ENCODE measurements at places on chromosomes 1 and 21. TPM values are rescaled to one million over a fixed set of nuclear protein-coding genes. Genes with fewer than 3 reads are reported as not detected.

DNA sequence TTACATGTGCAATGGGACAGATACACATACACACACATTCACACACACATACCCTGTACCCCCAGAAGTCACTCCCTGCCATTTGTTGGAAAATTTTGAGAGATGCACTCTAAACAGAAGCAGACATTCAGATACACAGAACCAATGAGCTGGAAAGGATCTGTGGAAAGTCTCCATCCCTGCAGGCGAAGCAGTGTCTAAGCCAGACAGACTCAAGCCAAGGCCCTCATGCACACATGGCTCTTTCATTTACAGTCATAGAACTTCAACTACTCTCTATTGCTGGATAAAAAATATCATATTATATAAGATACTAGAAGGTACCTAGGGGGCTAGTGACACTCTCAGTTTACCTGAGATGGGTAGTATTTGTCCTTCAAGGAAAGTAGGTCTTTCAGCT, 7.3 kb upstream of the SEC16B start:
- H3K27me3 ChIP-seq, result no peaks in the 10 kb centered on the region
- no peak for DNase-seq
- no peaks in the 10 kb centered on the region for H3K36me3 ChIP-seq
- H3K4me3 ChIP-seq, result no peak overlapping the region

Gene BCAN
- total RNA-seq, result 5.7 TPM

Gene INAVA
- 67.4 TPM for total RNA-seq

DNA sequence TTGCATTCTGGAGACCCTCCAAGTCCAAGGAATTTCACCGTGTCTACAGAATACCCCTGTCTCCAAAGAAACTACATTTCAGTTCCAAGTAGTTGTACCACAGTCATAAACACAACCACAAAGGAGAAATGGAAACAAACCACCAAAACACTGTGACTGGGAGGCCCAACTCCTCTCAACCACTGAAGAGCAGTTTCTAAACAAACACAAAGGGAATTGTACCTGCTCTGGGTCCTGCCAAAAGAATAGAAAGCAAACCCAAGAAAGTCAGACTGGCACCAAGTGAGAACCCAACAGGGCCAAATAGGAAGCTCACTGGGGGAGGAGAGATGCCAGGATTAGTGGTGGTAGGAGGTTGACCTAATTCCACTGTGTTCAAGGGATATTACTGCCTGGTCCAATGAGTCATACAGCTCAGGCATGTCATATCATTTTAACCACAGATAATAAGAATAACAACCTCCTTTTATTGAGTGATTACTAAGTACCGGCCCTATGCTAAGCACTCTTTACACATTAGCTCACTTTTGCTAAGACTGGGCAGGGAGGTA, 123.9 kb upstream of the PPP2R5A start:
- no peaks in the 10 kb centered on the region for H3K27me3 ChIP-seq
- H3K36me3 ChIP-seq, result no peaks in the 10 kb centered on the region
- no peak overlapping the region for H3K4me3 ChIP-seq
- H3K4me1 ChIP-seq, result peaks cover 42% of the 10 kb centered on the region
- no peak for DNase-seq
- H3K27ac ChIP-seq, result no peak overlapping the region

Gene CCDC30
- 2.2 TPM for total RNA-seq

DNA sequence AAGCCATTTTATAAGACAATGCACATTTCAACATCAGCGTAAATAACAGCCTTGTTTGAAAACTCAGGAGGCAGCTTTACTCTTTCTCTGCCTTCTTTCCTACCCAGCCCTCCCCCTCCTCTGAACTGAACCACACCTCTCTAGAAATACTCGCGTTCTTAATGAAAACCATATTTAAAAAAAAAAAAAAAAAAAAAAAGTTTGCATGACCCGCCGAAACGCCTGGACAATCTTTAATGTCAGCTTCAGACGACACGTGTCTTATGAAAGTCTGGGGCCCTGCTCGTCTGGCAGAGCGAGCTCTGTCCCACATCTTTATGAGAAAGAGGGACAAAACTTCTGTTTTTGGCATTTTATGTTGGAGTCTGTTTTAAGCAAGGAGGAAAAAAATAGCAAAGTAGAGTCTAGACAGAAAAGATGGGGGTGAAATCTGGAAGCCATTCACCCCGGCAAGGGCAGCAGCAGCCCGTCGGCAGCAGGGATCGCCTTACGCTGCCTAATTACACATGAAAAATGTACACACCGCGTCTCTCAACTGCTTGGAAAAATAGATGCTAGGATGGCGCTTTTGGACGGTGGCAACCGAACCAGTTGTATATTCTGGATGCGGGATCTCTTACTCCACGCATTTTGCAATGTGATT, 130.4 kb upstream of the ETS2 start:
- no peak for DNase-seq
- no peaks in the 10 kb centered on the region for H3K36me3 ChIP-seq
- no peak overlapping the region for H3K4me3 ChIP-seq
- H3K27me3 ChIP-seq, result no peaks in the 10 kb centered on the region
- no peak overlapping the region for H3K27ac ChIP-seq

Gene MPC2
- 47.2 TPM for total RNA-seq

GRCh38 chr1:219862366-219862765, 66.0 kb downstream of the SLC30A10 start:
- no peaks in the 10 kb centered on the region for H3K36me3 ChIP-seq
- no peak for DNase-seq
- H3K27me3 ChIP-seq, result no peaks in the 10 kb centered on the region
- H3K4me3 ChIP-seq, result no peak overlapping the region
- no peak overlapping the region for H3K27ac ChIP-seq

DNA sequence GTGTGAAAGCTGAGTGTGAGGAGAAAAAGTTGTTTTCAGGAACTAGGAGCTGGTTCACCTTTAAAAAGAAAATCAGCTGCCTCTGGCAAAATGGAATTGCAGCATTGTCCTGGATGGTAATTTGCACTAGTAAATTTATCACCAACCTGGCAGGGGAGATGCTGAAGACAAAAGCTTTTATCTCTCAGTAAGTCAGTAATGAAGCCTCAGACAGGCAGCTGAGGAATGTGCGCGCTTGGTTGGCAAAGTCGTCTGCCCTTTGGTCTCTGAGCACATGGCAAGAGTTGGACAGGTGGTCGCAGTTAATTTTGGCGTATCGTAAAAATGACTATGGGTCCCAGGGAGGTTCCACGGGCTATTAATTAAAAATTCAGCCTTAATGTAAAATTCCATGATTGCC, 131.9 kb downstream of the BACH1 start:
- H3K27ac ChIP-seq, result no peak overlapping the region
- H3K36me3 ChIP-seq, result no peaks in the 10 kb centered on the region
- peaks cover 8% of the 10 kb centered on the region for H3K4me1 ChIP-seq
- H3K4me3 ChIP-seq, result no peak overlapping the region

- H3K4me3 ChIP-seq, result no peak overlapping the region
- H3K36me3 ChIP-seq, result no peaks in the 10 kb centered on the region
- H3K4me1 ChIP-seq, result no peaks in the 10 kb centered on the region
- no peak overlapping the region for H3K27ac ChIP-seq
Measured at GRCh38 chr1:168568346-168568745, 8.1 kb upstream of the XCL1 start.

DNA sequence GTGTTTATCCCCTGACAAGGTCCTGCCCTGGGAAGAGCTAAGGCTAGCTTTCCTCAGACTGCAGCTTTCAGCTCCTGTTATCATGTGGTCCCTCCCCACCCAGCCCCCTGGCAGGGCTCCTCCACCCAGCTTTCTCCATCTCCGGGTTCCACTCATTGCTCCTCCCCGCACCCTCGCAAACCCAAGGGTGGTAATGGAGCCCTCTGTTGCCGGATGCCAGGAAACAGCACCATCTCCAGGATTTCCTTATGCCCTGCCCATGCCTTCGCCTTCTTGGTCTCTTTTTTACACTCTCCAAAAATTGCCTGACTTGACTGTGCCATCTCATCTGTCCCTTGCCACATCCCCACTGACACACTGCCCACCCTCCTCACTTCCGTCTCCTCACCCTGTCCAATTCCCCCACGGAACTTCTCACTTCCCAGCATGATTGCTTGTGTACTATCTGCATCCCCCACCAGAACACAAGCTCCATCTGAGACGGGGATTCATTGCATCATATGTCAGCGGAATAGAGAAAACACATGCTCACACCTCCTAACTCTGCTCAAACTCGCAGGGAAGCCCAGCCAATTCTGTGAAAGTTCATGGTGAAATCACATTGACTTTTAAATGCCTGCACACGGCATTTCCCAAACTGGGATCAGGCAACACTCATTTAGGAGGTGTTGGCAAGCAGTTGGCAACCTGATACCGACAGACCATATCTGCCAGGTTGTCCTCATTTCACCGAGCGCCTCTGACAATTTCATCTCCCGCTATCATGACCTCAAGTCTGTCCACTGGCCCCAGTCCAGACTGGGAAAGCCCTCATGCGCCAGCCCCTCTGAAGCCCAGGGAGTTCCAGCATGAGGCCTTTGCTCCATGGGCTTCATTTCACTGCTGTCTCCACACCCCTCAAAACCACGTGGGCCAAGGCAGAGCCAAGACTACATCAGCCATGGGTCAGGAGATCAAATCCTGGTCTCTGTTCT, 201.1 kb downstream of the MATN1 start:
- no peak overlapping the region for H3K4me3 ChIP-seq
- peak overlapping the region; percentile 27 for H3K27ac ChIP-seq
- peaks cover 57% of the 10 kb centered on the region for H3K27me3 ChIP-seq
- H3K36me3 ChIP-seq, result no peaks in the 10 kb centered on the region

DNA sequence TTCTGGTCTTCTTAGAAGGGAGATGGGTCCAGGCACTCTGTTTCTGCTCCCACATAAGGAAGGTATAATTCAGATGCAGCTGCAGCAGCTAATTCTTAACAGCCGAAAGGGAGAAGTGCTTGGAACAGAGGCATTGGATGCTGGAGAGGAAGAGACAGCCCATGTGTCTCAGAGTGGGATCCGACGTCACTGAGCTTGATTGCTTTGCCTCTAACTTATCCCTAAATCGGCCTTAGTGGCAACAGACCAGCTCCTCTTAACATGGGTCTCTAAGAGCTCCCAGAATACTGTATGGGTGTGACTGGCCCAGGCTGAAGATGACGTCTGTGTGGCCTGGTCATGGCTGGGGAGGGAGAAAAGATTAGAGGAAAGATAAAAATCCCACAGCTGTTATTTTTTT, 40.7 kb upstream of the KCND3 start:
- no peaks in the 10 kb centered on the region for H3K4me1 ChIP-seq
- no peak overlapping the region for H3K4me3 ChIP-seq
- H3K36me3 ChIP-seq, result no peaks in the 10 kb centered on the region
- no peaks in the 10 kb centered on the region for H3K27me3 ChIP-seq

DNA sequence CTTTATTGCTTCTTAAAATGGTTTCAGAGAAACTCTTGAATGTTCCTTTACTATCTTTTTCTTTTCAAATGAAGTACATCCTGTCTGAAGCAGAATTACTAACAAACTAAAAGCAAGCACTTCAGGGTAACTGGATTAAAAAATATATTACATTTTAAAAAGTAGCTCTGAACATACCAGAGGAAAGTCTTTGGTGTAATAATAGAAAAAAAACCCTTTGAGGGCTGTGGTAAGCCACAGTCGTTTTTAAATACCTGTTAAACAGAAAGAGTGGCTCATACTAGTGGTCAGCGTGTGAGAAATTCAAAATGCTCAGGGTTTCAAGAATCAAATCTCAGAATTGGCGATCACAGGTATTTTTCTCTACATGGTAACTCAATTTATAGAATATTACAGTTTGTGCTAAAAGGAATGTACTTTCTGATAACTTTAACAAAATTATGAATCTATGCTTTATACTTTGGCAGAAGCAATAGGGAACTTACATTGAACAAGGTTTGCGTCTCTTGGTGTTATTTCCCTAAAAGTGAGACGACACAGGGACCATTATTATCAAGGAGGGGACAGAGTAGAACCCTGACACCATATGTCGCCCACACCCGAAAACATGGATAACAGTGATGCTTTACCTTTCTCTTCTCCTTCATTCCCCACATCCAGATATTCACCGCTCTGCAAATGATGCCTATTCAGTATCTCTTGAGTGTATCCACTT, 97.0 kb upstream of the DPH5 start:
- no peak for DNase-seq
- H3K27me3 ChIP-seq, result no peaks in the 10 kb centered on the region
- no peak overlapping the region for H3K27ac ChIP-seq

DNA sequence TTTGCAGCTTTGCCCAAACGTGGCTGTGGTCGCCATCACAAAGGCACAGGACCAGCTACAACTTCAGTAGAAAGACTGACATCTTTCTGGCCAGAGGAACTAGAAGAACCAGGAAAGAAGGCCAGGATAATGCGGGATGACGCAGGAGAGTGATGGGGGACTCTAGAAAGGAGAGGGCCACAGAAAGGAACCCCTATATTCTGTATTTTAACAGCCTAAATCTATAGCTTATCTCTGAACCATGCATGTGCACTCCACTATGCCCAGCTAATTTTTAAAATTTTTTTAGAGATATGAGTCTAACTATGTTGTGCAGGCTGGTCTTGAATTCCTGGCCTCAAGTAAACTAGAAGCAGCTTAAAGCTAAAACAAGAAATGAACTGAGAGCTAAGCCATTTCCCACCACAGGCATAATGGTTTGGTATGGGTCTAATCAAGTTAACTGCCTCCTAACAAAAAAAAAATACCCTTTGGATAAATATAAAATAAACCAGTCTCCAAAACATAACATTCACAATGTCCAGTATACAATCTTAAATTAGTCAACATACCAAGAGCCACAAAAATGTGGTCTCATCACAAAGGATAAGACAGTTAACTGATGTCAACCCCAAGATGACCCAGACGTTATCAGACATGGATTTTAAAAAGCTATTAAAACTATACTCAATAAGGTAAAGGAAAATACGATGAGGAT, 18.0 kb downstream of the LTN1 start:
- peaks cover 90% of the 10 kb centered on the region for H3K36me3 ChIP-seq
- H3K27me3 ChIP-seq, result no peaks in the 10 kb centered on the region
- no peaks in the 10 kb centered on the region for H3K4me1 ChIP-seq
- DNase-seq, result no peak
- no peak overlapping the region for H3K4me3 ChIP-seq
- H3K27ac ChIP-seq, result no peak overlapping the region

Gene NBL1
- 63.2 TPM for total RNA-seq

DNA sequence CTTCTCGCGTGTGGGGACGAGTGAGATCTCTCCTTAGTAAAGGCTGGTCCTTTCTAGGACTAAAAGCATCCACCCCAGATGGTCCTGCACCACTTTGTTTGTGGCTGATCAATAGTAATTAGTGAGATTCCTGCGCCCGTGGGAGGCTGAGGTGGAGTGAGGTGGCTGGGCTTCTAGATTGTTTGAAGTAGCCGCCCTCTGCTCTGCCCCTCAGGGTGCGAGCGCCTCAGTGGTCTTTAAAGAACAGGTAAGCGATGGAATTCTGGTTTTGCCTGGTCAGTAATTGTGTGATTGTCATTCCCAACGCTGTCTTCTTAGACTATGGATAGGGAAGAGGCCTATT, 20.7 kb downstream of the PEX14 start:
- H3K36me3 ChIP-seq, result no peaks in the 10 kb centered on the region
- no peaks in the 10 kb centered on the region for H3K27me3 ChIP-seq
- H3K27ac ChIP-seq, result peak overlapping the region; percentile 74

- H3K4me3 ChIP-seq, result no peak overlapping the region
- H3K27me3 ChIP-seq, result no peaks in the 10 kb centered on the region
- H3K36me3 ChIP-seq, result no peaks in the 10 kb centered on the region
- no peak overlapping the region for H3K27ac ChIP-seq
- no peak for DNase-seq
- H3K4me1 ChIP-seq, result peaks cover 17% of the 10 kb centered on the region
Measured at GRCh38 chr1:202357506-202357905, 9.0 kb downstream of the PPP1R12B start.

Gene MRPL39
- not detected for total RNA-seq

All from stomach (tissue), 19 donors.